Activated naive CD4-positive, alpha-beta T cell treated with Interleukin-2 at 50 U/mL for 16 hours (primary cell): ENCODE measurements at places on chromosomes 6 and 20.
A peak's percentile ranks its signal among the peaks of the same experiment; 100 is the strongest.

- DNase-seq, result peak; percentile 67
Measured at GRCh38 chr20:433300-433975, 25.3 kb downstream of the RBCK1 start.

GRCh38 chr20:47319517-47320252 lies 36.8 kb downstream of the ZMYND8 start:
- no peak for DNase-seq

DNA sequence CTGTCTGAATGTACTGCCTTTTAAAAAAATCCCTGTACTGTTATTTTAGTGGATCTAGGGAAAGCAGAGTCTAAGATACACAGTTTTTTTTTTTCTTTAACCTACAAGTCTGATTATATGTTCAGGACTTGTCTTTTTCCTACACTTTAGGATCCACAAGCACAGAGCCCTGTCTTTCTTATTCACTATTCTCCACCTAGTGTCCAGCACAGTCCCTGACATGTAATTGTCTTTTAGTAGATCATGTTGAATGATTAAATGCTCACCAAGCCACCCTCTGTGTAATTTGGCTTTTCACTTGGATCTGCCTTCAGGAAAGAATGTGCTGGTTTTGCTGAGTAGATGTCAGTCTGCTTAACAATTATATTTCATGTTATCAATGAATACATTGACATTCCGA lies 35.8 kb upstream of the YWHAB start:
- DNase-seq, result no peak

DNA sequence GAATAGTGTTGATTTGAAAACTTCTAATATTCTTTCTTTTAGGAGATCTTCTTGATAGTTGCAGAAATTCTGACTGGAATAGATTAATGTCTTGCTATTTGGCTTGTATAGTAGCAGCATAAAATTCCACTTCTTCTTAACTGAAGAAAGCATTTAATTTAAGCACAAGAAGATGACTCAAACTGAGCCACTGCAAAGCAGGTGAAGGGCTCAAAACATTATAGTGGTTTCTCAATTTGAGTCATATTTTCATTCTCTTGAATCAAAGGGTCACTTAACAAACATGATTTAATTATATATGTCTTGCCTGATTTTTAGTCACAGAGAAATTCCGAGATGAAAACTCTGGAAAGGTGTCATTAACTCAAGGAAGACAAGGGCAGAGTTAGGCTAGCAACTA lies 239.3 kb downstream of the ZNF217 start:
- no peak for DNase-seq

GRCh38 chr6:168524571-168525001 lies 83.6 kb downstream of the SMOC2 start:
- DNase-seq, result no peak

DNA sequence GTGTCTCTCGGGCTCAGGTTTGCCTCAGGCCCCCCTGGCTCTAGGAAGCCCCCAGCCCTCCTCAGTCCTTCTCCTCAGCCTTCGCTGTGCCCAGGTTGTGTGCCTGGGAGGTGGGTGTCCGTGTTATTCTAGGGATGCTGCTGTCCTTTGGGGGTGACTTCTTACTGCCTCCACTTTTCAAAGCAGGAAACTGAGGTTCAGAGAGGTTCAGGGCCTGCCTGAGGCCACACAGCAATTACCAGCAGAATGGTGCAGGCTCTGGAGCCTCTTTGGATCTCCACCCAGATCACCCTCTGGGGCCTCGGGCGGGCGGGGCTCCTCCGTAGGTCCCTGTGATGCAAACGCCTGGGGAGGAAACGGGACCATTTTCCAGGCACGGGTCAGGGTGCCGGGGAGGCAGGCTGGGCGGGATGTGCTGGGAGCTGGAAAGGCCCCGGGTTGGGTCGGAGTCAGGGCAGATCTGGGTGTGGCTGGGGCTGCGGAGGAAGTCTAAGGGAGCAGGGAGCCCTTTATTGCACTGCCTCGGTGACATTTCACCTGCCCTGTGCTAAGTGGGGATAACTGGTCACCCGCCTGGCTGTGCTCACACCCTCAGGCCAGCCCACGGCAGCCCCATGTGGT lies 23.2 kb downstream of the GATA5 start:
- DNase-seq, result no peak

- DNase-seq, result peak; percentile 32
Measured at GRCh38 chr6:90285042-90285481, 11.6 kb downstream of the BACH2 start.

- DNase-seq, result no peak
Measured at GRCh38 chr6:140345935-140346334, 971.5 kb upstream of the CITED2 start.

- no peak for DNase-seq
Measured at GRCh38 chr6:166555086-166555485, 31.4 kb downstream of the RAMACL start.

DNA sequence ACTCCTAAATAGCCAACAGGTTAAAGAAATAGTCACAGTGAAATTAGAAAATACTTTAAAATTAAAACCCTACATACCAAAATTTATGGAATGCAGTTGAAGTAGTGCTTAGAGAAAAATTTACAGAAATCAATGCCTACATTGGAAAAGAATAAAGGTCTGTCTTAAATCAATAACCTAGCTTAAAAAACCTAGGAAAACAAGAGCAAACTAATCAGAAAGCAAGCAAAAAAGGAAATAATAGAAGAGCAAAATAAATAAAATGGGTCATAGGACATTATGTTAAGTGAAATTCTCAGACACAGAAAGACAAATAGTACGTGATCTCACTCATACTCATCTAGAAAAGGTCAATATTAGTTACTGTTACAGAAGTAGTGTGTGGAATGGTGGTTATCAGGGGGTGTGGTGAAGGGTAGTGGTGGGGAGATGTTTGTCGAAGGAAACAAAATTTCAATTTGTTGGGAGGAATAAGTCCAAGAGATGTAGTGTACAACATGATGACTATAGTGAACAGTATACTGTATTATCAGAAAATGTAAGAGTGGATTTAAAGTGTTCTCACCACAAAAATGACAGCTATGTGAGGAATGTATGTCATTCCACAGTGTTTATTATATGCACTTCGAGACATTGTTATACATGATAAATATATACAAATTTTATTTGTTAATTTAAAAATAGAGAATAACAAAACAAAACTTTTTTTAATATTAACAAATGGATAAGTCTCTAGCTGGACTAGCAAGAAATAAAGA lies 423.6 kb downstream of the CDH26 start:
- no peak for DNase-seq

DNA sequence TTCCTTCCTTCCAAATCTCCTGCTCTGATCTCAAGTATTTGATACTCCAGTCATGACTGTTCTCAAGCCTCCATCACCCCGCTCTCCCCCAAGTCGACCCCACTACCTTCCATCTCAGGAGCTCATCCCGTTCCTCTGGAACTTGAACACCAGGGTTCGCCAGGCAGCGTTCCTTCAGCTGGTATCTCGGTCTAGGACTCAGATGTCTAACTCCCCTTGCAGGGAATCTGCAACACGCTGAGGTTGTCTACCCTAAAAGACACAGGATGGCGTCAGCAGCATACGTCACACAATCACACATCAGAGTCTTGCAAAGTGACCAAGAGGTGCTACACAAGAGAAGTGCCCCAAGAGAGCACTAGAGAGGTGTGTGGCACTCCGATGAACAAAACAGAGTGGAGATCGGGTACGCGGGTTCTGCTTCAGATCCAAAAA lies 706 bp downstream of the ZNF184 start:
- peak; percentile 57 for DNase-seq

- DNase-seq, result no peak
Measured at GRCh38 chr6:13709689-13710551, 1.7 kb downstream of the RANBP9 start.

DNA sequence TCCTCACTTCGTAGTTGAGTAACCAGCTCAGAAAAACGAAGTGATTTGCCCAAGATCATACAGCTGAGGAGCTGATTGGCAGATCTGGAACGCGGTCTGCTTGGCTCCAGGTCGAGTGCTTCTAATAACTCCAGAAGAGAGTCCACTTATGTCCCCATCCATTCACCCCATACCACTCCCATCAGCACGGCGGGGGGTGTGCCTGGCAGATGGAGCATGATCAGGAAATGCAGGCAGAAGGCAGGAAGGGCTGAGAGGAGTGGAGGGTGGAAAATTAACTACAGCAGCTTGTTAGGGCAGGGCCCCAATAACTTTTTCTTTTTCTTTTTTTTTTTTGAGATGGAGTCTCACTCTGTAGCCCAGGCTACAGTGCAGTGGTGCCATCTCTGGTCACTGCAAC lies 15.0 kb downstream of the FITM2 start:
- no peak for DNase-seq

DNA sequence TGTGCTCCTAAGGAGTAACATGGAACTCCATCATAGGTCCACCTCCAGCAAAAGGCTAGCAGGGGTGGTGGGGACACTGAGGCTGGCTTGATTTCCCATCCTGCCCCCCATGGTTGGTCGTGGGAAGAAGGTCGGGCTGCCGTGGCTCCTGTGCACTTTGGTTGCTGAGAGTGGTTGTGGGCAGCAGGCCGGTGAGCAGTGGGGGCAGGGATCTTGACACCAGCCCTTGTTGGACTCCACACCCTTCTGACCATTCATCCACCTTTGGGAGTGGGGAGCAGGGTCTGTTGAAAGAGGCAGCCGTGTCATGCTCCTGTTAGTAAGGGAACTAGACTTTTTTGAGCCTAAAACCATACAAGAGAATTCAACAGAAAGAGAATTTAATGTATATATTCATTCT lies 175.2 kb downstream of the ARID1B start:
- DNase-seq, result no peak

DNA sequence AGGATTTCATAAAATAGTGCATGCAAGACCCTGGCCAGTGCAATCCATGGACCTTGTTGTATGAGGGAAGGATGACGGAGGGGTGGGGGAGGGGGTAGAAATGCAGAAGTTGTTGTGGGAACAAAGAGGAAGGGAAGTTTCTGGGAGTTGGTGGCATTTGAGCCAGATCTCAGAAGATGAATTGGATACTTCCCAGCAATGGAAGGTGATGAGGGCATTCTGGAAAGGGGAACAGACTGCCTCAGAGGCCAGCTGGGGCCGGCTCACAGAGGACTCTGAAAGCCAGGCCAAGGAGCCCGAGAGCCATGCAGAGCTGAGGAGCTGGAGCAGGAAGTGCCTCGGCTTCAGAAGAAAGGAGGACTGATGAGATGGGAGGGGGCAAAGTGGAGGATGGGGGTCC lies 2.7 kb downstream of the TMEM74B start:
- no peak for DNase-seq

GRCh38 chr6:168319279-168320111 lies at the start of gene DACT2:
Gene DACT2 (minus strand): TSS chr6:168319777. CDS start chr6:168319633, 144 bp downstream.
- no peak for DNase-seq

DNA sequence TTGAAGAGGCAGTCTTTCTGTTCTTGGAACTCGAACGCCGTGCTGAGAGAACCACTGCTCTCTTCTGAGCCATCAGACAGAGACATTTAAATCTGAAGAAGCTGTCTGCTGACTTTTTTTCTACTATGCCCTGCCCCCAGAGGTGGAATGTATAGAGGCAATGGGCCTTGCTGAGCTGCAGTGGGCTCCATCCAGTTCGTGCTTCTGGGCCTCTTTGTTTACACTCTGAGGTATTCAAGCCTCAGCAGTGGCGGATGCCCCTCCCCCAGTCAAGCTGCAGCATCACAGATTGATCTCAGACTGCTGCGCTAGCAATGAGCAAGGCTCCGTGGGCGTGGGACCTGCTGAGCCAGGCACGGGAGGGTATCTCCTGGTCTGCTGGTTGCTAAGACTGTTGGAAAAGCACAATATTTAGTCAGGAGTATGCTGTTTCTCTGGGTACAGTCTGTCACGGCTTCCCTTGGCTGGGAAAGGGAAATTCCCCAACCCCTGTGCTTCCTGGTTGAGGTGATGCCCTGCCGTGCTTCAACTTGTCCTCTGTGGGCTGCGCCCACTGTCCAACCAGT lies 526.8 kb downstream of the CD109 start:
- DNase-seq, result no peak

GRCh38 chr6:109356237-109356636 lies 26.0 kb downstream of the CD164 start:
- DNase-seq, result no peak

DNA sequence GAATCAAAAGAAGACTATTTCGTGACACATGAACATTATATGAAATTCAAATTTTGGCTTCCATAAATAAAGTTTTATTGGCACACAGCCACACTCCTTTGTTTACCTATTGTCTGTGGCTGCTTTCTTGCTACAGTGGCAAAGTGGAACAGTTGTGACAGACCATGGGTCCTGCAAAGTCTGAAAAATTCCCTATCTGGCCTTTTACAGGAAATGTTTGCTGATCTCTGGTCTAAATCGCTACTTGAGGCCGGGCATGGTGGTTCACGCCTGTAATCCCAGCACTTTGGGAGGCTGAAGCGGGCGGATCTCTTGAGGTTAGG lies 23.1 kb upstream of the PREX1 start:
- DNase-seq, result no peak
